ENCODE measurements at places on chromosomes 7 and 10.

- no peak for DNase-seq
These were observed 86.3 kb downstream of the RAB11FIP2 start for GRCh38 chr10:117960345-117960935.

- DNase-seq: peak; percentile 87
These were observed 3.7 kb downstream of the ABHD11 start for GRCh38 chr7:73734619-73735527.

DNA sequence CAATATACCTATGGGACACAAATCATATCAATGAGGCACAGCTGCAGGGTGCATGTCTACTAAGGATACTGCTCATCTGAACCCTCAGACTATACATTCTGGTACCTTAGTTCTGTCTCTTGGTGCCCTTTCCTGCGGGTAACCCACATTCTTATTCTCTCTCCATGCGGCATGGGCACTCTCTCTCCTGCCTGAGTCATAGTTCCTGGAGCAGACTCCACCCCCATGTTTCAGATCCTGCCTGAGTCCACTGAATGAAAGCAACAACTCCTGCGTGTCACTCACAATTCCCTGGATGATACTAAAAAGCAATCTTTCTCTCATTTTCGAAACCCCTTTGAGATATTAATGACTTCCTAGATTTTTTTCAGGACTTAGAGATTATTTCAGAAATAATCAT is 653.1 kb upstream of the C7orf33 start:
- DNase-seq: no peak

- no peak for DNase-seq
These were observed 5.8 kb upstream of the PLEKHA1 start for GRCh38 chr10:122368502-122369254.

DNA sequence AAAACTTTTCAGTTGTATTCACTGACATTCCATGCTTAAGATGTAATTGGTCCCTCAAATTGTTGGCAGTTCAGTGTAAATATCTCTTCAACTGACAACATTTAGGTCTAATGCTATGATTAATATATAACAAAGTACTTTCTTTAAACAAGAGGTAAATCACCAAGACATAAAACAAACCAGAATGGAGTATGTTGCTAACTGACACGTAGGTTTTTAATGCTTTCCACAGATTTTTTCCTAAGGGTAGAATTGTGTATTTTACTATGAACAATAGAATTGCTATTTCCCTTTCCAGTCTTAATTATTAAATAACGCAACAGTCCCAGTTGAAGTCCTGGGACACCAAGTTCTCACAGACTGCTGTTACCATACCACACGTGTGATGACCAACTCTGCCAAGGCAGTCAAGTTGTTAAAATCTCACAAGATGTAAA is 4.1 kb downstream of the JCAD start:
- no peak for DNase-seq

GRCh38 chr7:66202441-66202840 is 2.7 kb upstream of the TPST1 start:
- no peak for DNase-seq

DNA sequence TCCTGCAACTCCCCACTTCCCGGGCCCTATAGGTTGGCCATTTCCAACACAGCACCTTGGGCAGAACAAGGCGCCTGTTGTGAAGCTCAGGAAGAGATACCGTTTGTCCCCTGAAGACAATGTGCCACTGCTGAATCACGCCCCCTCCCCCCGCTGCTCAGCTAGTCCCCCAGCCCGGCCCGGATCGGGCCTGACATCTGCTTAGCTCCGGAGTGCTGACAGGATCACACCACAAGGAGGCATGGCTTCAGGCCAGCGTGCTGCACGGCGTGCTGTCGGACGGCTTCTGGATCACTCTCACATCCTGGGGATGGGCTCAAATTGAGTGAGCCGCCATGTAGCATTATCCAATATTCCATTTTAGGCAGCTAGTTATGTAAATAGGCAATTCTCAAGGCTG is 62.1 kb upstream of the EFCAB10 start:
- no peak for DNase-seq

DNA sequence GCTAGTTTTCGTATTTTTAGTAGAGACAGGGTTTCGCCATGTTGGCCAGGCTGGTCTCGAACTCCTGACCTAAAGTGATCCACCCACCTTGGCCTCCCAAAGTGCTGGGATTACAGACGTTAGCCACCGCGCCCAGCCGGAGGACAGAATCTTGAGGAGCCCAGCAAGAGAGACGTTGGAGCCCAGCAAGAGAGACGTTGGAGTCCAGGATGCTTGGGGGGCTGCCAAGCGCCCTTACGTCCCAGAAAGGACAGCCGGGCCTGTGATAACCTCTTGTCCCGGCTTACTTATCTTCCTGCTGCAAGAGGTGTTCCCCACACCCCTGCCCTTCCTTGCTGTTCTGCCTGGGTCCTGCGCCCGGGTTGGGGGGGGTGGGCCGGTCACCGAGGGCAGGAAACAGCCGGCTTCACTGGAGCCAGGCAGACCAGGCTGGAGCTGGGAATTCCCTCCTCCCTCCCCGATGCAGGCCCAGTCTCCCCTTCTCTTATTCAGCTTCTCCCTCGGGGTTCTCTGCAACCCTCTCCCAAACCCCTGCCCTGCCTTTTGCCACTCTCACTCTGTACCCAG is 1.9 kb upstream of the EPHB4 start:
- DNase-seq: no peak

DNA sequence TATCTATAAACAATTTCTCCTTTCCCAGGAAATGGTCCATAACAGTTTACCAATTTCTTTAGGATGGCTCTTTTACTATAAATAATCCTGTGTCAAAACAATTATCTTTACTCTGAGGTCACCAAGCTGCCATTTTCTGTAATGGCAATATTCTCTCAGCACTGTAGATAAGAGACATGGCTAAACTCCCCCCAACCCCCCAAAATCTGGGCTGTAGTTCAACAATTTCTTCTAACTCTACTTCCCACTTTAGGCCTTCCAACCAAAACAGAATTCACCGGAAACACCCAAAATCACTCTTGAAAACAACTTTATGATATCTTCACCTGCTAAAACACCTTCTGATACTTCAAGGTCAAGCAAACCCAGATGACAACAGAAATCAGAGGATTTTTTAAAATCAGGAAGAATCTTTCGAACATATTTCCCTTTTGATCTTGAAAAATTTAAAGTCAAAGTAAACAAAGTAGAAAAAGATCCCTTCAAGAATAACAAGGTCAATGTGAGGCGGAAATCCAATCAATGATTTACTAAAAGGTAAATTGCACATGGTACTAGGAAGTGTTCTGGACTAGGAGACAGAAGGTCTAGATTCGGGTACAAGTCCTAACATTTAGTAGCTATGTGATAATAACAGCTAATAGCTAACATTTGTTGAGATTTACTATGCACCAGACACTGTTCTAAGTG is 176.8 kb downstream of the CPEB3 start:
- DNase-seq: no peak

DNA sequence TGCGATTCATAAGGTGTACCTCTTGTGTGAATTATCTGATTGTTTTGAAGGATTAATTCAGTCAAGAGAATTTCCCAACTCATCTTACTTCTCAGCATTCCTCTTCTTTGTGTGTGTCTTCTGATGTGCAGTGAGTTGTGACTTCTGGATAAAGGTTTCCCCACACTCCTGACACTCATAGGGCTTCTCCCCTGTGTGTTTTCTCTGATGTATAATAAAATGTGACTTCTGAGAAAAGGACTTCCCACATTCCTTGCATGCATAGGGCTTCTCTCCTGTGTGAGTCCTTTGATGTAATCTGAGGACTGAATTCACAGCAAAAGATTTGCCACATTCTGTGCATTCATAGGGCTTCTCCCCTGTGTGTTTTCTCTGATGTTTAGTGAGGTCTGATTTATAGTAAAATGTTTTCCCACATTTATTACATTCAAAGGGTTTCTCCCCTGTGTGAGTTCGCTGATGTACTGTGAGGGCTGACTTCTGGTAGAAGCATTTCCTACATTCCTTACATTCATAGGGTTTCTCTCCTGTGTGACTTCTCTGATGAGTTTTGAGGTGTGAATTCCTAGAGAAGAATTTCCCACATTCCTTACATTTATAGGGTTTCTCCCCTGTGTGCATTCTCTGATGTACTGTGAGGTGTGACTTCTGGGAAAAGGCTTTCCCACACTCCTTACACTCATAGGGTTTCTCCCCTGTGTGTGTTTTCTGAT is 24.2 kb downstream of the ZNF25 start:
- DNase-seq: no peak

DNA sequence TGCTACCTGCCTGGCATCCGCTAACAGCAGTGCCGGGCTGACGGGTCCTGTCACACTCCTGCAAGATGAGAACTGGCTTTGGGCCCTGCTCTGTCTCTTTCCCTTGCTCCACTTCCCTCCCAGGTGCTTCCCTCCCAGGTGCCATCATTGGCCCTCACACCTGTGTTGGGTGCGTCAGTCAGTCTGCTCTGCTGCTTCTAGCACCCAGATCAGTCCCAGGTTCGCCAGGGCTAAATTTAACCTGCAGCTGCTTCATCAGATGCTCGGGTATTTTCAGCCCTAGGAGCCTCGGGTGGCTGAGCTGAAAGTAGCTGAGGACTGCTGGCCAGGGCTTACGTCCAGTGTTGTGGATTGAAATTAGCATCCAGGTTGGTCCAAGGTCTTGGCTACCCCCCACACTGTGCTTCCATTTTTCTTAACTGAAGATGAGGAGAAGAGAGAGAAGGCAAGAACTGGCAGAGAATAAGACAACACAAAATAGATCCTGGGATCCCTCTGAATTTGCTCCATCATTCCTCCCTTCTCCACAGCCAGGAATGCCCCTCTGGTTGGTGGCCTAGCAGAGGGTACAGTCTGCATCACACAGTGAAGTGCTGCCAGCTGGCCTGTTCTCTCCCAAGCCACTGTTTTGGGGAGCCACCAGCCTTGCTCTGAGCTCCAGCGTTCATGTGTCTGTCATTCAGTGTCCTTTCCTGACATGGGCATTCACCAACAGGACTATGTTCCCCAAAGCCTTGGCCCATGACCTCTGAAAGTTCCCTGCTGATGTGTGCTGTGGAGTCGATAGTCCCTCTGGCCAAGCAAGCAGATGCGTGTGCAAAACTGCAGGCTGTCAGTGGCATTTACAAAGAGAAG is 65.9 kb upstream of the SYPL1 start:
- no peak for DNase-seq

DNA sequence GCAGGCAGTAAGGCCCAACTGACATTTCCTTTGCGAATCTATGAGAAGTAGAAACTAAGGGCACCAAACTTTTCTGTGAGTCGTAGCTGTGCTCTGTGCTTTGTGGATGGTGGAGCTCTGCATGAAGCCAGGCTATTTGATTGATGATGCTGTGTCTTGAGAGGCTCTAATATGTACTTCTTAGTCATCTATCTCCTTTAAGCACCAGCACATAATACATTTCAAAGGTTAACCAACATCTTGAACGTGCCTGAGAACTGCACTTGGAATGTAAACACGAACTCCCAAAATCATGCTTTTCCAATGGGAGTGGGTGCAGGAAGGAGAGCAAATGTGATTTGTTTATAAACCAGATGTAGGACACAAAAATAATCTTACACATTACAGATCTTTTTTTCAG is 411.6 kb downstream of the PARD3 start:
- no peak for DNase-seq

- no peak for DNase-seq
These were observed 31.5 kb downstream of the NMT2 start for GRCh38 chr10:15137036-15137359.
